HTR-8/SVneo (cell line): ENCODE measurements at places on chromosomes 3 and 15.

GRCh38 chr3:117443014-117443413 lies 733.4 kb downstream of the TUSC7 start:
- DNase-seq = no peak

- DNase-seq = no peak
Measured at GRCh38 chr3:45082142-45082538, 56.0 kb downstream of the CLEC3B start.

- no peak for DNase-seq
Measured at GRCh38 chr15:67066041-67066958, 898 bp downstream of the SMAD3 start.

DNA sequence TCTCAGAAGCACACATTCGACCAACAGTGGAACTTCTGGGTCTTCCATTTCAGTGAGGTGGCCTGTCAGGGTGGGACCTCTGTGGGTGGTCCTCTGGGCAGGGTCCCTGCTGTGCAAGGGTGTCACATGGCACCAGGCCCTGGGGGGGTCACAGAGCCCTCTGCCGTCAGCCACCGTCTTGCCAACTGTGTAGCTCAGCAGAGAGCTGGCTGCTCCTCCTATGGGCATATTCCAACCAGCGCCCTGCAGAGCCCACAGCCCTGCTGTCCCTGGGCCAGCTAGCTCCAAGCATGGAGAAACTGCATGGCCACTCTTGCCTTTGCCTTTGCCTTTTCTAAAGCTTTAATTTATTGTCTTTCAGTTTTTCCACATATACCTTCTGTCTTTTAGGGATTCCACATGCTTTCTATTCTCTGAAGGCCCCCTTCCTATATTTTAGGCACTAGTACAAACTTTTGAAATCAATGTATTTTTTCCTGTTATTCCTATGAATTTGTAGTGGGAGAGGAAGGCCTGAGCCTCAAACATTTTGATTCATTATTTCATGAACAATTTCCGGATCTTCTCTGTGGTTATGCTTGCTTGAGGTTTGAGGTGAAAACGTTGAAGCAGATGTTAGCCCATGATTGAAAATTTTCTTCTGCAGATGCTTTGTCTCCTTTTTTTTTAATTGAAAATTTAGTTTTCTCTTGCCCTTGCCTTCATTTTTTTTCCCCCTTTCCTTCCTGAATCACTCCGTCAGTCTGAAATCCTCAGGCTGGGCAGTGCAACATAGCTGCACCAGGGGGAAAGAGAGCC lies 11.7 kb downstream of the IQCF1 start:
- DNase-seq = no peak

DNA sequence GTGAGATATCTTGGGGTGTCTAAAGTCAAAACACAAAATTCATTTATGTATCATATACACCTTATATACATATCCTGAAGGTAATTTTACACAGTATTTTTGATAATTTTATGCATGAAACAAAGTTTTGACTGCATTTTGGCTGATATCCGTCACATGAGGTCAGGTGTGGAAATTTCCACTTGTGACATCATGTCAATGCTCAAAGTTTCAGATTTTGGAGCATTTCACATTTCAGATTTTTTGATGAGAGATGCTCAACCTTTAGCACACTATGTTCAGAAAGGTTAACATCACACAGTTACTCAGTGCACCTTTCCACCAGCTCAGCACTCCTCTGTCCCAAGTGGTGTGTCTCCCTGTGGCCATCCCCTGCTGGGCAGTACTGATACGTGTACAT lies 37.7 kb upstream of the CPB1 start:
- DNase-seq = no peak

DNA sequence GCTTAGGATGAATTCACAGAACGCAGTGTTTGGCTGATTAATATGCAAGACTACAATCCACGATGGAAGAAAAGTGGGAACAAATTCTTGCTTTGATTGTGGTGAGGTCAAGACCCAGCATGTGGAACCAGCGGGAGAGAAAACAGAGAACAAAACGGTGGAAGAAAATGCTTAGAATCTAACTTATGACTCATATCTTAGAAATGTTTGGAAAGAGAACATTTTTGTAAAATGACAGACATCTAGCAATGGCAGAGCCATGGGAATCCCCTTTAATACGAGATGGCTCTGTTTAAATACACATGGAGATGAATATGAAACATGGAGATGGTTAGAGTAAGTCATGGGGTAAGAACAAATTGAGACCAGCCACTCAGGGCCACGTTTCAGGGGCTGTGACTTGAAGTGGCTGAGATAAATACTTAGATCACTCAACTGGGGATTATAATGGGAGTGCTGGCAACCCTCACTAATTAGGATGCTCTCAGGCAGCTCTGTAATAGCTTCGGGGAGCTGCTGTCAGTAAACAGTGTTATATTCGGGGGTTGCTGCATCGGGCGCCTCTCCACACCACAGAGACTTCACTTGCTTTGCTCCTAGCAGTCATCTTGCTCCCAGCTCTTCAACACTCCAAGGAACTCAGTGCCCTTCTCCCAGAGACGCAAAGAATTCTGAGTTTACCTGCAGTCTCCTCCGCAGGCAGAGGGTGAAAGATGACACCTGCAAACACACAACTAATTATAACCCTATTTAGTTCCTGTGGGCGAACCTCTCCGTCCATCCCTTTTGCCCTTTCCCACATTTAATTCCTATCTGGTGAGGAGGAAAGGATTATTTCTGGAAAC lies 68.0 kb upstream of the ONECUT1 start:
- peak; percentile 2 for DNase-seq

- no peak for DNase-seq
Measured at GRCh38 chr3:43997316-43997715, 244.4 kb upstream of the TOPAZ1 start.

GRCh38 chr3:50340448-50341329 lies at the start of gene RASSF1:
RASSF1 (minus strand) TSS chr3:50340836; CDS start chr3:50340805, 31 bp downstream.
- DNase-seq = no peak

- DNase-seq = no peak
Measured at GRCh38 chr3:49721896-49722781, 1.6 kb downstream of the GMPPB start.

DNA sequence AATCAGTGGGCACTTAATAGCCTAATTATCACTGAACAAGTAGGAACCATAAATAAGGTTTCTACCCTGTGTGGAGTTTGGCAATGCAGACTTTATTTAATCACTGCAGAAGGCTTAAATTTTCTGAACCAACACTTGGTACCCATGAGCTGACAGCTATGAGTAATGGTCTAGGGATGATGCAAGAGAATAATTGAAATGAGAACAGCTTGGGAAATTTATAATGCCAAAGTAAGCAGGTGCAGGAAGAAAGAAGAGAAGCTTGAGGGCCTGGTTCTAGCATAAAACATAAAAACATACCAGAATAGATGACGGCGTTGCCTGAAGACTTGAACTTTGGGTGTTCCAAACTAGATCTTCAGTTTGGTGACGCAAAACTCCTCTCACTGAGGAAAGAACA lies 67.0 kb downstream of the IMPG2 start:
- no peak for DNase-seq

DNA sequence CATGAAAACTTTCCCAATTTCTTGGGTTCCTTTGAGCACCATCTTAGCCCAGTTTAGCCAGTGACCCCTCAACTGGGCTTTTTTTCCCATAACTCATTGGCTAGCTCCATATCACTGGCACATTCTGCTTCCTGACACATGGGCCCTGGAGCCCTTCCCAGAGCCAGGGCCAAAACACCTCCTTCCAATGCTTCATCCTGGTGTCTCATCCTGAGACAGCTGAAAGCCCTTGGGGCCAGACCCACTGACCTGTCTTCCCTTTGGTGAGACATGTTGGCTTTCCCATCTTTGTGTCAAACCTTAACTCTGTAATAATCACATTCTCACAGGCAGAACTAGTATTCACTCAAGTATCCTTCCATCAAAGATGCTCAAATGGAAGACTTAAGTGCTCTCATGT lies 82.6 kb upstream of the SMAD3 start:
- DNase-seq = no peak

GRCh38 chr3:184540777-184541681 lies 20.6 kb upstream of the EPHB3 start:
- DNase-seq = peak; percentile 44

DNA sequence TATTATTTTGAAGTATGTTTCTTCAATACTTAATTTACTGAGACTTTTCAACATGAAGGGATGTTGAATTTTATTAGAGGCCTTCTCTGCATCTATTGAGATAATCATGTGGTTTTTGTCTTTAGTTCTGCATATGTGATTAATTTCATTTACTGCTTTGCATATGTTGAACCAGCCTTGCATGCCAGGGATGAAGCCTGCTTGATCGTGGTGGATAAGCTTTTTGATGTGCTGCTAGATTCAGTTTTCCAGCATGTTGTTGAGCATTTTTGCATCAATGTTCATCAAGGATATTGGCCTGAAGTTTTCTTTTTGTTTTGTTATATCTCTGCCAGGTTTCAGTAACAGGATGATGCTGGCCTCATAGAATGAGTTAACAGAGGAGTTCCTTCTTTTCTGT lies 134.4 kb downstream of the RSRC1 start:
- no peak for DNase-seq

DNA sequence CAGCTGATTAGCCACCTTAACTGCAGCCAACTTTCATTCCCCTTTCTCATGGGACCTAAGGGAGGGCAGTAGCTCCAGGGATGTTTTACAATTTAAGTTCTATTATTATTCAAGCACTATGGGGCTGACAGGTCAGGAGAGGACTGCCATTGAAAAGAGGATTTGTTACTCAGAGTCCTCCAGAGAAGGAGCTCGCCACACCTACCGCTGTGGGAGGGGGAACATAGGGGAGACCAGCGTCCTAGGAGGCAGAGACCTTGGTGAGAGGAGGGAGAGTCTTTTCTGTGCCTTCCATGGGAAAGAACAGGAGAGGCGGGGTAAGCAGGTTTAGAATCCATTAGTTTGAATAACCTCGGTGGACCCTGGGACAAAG lies 14.4 kb downstream of the ATP10A start:
- DNase-seq = no peak

DNA sequence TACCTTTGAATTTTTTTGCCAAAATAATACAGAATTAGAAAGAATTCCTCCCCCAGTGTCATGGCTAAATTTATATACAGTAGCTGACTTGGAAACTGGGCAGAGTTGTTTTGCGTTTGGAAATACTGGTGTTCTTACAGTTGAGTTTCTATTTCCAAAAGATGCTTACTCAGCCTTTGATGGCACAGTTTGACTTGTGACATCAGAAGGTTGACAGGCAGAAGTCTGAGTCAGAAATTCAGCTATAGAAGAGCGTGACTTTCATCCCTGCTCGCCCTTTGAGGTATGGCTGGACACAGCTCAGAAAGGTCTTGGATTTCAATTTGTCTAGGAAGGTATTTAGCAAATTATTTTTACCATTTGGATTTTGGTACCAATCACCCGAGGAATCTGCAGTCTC lies 175.8 kb downstream of the VGLL4 start:
- no peak for DNase-seq

DNA sequence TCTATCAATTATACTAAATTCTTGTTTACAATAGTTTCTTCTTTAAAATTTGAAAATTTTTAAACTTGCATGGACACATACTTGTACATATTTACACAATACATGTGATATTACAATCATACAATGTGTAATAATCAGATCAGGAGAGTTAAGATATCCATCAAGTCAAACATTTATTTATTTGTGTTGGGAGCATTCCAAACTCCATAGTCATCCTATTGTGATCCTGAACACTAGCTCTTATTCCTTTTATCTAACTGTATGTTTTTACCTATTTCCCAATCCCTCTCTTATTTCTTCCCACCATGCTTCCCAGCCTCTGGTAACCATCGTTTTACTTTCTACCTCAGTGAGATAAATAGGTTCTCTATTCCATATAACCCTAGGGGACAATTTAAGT lies 1219.2 kb downstream of the ZPLD1 start:
- DNase-seq = no peak

DNA sequence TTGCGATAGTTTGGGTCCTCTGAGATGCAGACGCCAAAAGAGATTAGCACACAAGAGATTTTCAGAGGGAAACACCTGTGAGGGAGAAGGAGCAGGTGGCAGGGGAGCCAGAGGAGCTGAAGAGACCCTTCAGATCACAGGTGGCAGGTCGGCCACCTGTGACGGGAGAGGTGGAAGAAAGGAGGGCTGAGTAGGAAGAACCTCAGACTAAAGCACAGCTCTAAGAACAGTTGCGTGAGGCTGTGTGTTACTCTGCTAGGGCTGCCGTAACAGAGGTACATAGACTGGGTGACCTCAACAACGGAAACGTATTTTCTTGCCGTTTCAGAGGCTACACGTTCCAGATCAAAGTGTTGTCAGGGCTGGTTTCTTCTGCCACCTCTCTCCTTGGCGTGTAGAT lies 38.5 kb downstream of the C2CD4A start:
- DNase-seq = no peak

DNA sequence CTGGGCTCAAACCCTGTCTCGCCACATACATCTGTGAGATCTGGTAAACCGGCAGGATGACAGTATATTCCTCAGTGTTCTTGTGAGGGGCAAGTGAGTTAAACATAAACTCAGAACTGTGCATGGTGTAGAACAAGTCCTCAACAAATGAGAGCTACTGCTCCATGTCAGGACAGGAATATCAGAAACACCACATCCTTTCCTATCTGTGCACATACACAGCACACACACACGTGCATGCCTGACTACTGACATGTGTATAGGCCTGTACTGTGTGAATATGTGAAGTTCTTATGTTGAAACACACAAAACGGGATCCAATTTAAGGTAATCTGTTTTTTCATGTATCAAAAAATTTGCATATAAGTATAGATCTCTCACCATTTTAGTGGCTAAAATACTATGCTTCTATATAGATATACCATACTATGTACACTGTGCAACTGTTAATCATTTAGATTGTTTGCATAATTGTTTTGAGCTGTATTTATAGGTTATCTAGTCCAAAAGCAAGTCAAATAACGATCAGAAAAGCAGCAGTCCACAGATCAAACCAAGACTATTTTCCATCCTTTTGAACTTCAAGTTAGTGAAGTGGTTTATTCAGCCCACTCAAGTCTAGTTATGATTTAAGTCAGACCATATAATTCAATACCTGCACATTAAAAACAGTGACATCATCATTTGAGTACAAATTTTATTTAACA lies 44.8 kb downstream of the CCR4 start:
- no peak for DNase-seq

DNA sequence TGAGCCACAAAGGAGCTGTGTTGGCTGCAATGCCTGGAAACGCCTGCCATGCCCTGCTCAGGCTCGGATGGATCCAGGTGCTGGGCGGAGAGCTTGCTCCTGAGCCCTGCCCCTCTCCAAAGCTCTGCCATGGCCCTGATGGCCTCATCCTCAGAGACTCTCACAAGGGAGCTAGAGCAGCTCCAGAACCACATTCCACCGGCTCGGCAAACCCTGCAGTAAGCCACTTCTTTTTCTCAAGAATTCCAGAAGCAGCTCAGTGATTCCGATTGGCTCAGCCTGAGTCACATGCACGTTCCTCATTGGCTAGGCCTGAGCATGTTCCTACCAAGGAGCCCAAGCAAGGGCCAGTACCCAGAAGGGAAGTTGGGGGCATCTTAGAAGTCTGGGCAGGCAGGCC lies 24.8 kb downstream of the TPRA1 start:
- DNase-seq = no peak

GRCh38 chr3:73401616-73402279 lies 223.0 kb downstream of the PDZRN3 start:
- no peak for DNase-seq
